Iris pigment epithelial cell (primary cell): ENCODE measurements at places on chromosomes 11 and 22.

- no peak for DNase-seq
Measured at GRCh38 chr11:33291004-33291777, 34.0 kb downstream of the HIPK3 start.

GRCh38 chr22:21707677-21708076 is 27.9 kb downstream of the YPEL1 start:
- no peak for DNase-seq

GRCh38 chr11:34344768-34345539 is 12.9 kb downstream of the ABTB2 start:
- DNase-seq, result peak; percentile 92

DNA sequence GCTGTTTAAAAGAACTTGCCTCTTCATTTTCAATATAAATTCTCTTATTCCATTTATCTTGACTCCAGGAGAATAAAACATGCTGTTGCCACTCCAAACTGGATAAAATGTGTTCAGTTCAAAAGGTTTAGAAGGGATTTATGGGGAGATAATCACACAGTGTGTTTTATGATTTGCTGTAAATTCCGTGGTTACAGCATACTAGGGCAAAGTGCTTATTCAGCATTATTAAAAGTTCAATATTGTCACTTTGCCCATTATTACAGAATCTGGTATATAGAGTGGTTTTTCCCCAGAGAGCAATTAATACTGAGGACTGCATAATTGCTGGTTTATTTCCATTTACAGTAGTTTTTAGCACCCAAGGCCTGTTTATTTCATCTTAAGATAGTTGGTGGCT is 780.9 kb upstream of the RAG2 start:
- no peak for DNase-seq

DNA sequence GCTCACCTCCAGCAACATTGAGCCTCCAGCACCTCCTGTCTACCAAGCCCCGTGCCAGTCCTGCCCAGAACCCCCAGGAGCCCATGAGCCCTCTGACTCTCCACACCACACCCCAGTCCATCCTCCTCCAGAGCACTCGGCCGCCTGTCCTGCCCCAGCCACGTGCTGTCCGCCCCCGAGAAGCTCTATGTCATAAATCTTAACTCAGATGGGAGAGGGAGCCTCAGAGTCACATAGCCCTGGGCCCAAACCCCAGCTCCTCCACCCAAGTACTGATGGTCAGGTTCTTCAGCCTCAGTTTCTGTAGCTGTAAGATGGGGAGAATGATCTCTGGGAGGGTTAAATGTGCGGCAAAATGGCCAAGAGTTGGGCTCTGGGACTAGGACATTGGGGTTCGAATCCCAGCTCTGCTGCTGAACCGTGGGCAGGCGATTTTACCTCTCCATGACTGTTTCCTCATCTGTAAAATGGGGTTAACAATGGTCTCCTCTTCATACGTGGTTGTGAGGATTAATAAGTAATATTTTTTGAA is 27.8 kb downstream of the CYTH4 start:
- DNase-seq, result no peak

GRCh38 chr11:60942970-60943565 is 8.9 kb downstream of the SLC15A3 start:
- no peak for DNase-seq

DNA sequence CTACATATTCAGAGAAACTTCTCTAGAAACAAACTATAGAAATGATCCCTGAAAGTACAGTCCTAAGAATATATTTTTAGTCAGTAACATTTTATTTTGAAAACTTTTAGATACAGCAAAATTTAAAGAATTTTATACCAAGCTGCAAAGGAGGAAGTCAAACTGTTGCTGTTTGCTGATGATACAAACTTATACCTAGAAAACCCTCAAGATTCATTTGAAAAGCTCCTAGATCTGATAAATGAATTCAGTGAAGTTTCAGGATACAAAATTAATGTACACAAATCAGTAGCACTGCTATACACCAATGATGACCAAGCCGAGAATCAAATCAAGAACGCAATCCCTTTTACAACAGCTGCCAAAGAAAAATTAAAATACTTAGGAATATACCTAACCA is 10.1 kb downstream of the ZBTB44 start:
- no peak for DNase-seq

DNA sequence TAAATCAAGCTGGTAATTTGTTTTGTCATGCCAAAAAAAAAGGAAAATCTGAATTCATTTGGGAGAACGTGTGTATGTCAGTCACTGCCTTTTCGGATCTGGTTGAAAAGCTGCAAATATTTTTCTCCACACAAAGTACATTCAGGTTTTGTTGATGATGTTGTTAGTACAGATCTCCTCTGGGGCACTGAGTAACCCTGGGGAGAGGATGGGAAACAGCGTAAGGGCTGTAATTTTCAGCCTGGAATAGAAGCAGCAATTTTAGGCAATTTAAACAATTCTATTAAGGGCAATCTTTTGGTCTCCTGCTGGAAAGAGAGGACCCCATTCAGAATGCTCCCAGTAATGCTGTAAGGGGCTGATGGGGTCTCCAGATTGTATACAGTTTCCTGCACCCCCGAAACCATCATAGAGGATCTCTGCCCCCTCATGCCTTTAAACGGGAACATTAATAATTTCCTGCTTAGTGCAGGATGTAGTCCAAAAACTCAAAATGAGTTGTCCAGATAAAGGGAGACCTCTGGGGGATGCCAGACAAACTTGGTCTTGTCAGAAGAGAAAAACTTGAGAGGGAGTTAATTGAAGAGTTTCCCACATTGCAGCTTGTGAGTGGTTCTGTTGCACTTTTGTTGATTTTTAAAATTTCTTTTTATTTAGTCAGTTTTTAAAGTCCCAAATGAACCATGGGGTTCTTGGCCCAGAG is 132.3 kb downstream of the COMMD9 start:
- DNase-seq, result no peak

DNA sequence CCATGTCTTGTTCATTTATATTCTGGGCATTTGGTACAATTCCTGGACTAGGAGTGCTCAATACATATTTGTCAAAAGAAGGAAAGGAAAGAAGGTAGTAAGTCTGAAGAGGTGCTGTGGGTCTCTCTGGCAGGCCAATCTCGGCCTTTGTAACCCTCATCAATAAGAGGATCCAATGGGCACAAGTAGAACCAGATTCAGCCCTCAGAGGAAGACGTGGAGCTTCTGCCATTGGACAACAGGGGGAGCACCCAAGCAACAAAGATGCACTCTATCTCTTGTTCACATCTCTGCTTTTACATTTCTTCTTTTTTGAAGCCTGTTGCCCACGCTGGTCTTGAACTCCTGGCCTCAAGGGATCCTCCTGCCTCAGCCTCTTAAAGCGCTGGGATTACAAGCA is 2.2 kb upstream of the VPS11 start:
- peak; percentile 49 for DNase-seq

- DNase-seq, result no peak
Measured at GRCh38 chr11:130912552-130912951, 3.7 kb downstream of the SNX19 start.

DNA sequence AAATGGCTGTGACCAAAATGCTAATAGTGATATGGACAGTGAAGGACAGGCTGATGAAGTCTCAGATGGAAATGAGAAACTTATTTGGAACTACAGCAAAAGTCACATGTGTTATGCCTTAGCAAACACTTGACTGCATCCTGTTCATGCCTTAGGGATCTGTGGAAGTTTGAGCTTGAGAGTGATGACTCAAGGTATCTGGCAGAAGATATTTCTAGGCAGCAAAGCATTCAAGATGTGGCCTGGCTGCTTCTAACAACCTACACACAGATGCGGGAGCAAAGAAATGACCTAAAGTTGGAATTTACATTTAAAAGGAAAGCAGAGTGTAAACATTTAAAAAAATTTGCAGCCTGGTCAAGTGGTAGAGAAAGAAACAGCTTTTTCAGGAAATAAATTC is 28.1 kb upstream of the CD81 start:
- DNase-seq, result peak; percentile 37

DNA sequence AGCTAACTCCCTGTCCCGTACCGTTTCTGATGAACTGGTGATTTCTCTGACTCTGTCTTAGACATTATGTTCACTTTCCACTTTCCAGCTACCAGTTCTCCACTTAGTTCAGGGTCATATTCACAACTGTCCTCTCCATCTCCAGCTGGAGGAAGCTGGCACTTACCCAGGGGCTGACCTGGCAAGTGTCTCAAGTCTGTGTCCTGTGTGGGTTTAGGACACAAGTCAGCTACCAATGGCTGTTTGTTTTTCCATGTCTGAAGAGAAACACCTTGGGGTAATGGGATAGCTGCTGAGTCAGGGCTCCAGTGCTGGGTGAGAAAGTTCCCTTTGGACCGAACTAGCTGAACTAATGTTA is 134.4 kb downstream of the CSNK2A3 start:
- no peak for DNase-seq

GRCh38 chr22:44782363-44782963 is 30.1 kb downstream of the ARHGAP8 start:
- no peak for DNase-seq

GRCh38 chr11:35792148-35792845 is 129.7 kb downstream of the TRIM44 start:
- DNase-seq, result no peak

GRCh38 chr11:87300640-87301380 is 263.1 kb downstream of the TMEM135 start:
- peak; percentile 21 for DNase-seq

DNA sequence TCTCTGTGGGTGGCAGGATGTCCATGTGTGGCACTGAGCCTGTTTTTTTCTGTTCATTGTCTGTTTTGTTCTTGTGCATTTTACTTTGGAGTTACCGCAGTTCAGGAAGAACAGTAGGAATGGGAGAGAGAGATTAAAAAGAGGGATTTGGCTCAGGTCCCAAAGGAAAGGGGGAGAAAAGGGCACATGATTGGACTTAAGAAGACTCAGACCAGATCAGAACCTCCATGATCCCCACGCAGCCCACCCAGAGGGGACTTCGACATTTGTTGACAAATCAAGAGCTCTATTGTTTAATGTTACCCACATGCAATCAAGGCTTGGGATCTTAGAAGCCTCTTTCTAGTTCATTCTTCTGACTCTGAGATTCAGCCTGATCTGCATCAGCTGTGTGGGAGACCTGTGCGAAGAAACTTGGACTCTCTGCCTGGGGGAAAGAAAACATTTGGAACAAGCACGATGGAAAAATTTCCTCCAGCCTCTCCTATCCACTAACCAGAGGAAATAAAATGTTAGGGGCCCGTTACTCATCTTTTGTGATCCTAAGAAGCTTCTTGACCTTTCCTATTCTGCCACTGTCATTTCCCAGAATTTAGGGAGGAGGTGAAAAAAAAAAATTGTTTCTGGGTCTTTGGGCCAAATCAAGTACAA is 119.2 kb downstream of the SPON1 start:
- DNase-seq, result no peak

DNA sequence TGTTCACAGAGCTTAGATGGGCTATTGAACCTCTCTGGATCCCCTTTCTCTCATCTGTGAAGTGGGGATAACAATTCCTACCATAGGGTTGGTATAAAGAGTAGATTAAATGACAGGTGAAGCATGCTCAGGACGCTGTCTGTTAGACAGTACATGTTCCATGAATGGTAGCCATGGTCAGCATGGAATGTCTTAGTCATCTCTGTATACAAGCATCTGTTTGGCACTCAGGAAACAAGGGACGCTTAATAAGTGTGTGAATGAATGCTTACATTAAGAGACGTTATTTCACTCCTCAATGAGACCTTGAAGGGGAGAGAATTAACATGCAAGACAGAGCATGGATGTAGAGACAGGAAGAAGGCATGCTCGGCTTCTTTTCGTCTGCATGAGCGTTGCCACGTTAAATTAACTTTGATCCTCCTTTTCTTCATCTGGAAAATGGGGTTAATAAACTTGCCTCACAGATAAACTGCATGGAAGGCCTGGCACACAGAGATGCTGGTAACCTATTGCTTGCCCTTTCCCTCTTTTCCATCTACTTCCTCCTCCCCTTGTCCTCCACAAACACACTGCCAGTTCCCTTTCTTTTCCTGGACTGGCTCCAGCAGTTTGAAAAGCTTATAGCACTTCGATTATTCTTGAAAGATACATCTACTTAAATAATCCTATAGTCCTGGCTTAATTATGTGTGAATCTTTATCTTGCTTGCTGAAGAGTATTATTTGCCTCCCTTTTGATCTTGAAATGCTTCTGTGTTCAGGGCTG is 267.2 kb upstream of the MTNR1B start:
- peak; percentile 3 for DNase-seq

GRCh38 chr11:4903484-4903883 is at the start of gene OR51A7:
Gene OR51A7 (plus strand): TSS chr11:4903783. CDS start chr11:4907370, 3,587 bp downstream.
- no peak for DNase-seq
